ENCODE measurements at places on chromosomes 6 and 20. TPM values are rescaled to one million over a fixed set of nuclear protein-coding genes. Genes with fewer than 3 reads are reported as not detected.

The SLC17A2 gene
- not detected for total RNA-seq

The BRPF3 gene
- 39.2 TPM for total RNA-seq

The LRRN4 gene
- not detected for total RNA-seq

The PAK1IP1 gene
- 12.8 TPM for total RNA-seq

The PPP1R16B gene
- total RNA-seq, result 7.5 TPM

All from camera-type eye (tissue), 1 donor.